ENCODE measurements at places on chromosomes 7 and 10. TPM values are rescaled to one million over a fixed set of nuclear protein-coding genes. Genes with fewer than 3 reads are reported as not detected.

Gene INPP5A
- total RNA-seq, result 100 TPM

Gene TFEC
- 0.87 TPM for total RNA-seq

Gene CCDC201
- not detected for total RNA-seq

Gene EBF3
- total RNA-seq, result 8.4 TPM

Gene FOXI2
- not detected for total RNA-seq

Gene GUSB
- 6.7 TPM for total RNA-seq

Gene CDH23
- total RNA-seq, result 0.53 TPM

Gene BMPER
- 1.8 TPM for total RNA-seq

Gene AUTS2
- total RNA-seq, result 2.5 TPM

Gene UPK3B
- total RNA-seq, result 0.22 TPM

Gene SPDYE6
- total RNA-seq, result not detected

Gene PAX4
- total RNA-seq, result not detected

All from gastrocnemius medialis (tissue), 4 donors.